ENCODE measurements at places on chromosomes 11 and 22.

DNA sequence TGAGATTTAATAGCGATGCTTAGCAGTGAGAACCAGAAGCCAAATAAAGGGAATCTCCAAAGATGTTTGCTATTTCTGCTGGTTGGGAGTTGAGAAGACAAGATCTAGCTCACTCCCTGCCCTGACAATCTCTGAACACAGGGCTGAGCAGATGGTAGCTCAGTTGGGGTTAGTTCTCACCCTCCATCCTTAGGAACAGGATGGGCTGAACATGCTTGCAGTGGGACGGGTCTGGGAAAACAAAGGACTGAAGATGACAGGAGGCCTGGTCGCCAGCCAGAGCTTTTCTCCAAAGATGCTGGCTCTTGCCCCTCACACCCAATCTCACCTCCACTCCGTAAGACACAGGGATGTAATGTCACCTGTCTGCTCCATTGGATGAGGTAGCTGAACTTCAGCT, 72.7 kb downstream of the SC5D start:
- no peak for DNase-seq

- DNase-seq, result no peak
These were observed 20.4 kb upstream of the EMSY start for GRCh38 chr11:76424379-76424778.

- no peak for DNase-seq
These were observed 71.4 kb downstream of the FANCF start for GRCh38 chr11:22554221-22554620.

- DNase-seq, result no peak
These were observed 1.7 kb downstream of the CYB5R2 start for GRCh38 chr11:7671347-7672215.

DNA sequence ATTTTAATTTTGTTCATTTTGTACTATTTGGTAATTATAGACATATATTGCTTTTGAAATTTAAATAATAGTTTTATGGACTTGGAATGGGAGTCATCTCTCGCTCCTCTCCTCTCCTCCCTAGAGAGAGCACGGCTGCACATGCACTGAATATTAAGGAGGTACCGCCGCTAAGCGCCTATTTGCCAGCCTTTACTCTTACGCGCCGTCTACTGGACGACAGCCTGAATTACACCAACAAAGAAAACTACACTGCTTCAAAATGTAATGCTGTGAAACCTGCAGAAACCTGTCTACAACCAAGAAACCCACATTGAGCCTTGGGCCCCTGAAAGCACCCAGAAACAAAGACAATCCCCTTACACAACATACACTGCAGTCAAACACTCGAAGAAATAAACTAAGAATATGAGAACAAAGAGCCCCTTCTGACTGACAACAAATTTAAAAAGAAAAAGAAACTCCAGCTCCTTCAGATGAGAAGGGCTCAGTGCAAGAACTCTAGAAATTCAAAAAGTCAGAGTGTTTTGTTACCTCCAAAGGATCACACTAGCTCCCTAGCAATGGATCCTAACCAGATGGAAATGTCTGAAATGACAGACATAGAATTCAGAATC, 737.2 kb downstream of the LRRC4C start:
- no peak for DNase-seq

DNA sequence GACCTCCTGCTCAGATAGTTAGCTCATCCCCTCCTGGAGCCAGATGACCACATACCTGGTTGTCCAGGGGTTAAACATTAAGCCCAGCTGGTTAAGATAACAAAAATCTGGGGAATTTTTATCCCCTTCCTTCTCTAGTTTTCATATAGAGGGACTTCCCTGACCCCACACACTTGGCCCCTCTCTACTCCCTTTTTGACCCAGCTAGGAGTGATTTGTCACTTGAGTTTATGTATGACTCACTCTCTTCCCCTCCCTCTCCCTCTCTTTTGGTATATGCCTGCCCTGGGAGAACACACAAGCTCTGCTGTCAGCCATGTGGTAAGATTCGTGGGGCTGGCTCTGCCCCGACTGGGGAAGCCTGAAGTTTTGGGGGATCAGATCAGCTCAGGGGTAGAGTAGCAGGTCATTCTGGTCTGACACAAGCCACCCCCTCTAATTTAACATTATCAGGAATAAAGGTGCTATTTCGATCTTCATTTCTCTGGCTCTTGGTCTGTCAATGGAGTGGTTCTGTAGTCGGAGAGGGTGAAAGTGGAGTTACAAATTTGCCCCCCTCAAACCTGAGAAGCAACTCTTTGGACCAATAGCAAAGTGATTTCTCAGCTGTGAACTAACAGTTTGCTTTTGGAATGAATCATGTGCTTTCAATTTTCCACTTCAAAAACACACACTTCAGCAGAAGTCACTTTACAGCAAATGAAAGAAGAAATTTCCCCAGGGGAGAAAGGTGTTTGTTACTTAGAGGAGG, 415.3 kb upstream of the CADM1 start:
- no peak for DNase-seq

DNA sequence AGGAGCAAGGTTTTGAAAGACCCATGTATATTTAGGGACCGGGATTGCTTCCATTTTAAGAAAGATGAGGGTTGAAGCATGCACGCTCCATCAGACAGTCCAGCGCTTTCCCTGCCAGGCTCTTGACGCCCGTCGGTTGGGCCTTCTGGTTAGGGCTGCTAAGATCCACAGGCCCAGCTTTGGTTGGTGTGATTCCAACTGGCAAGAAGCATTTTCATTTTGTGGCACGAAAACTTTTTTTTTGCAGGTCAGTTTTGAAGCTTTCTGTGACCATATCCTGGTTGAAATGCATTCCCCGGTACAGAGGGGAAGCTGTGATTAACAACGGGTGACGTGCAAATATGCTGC, 34.3 kb upstream of the MPPED1 start:
- no peak for DNase-seq

Measured in activated CD4-positive, alpha-beta T cell treated with anti-CD3 and anti-CD28 coated beads for 24 hours (primary cell).